ENCODE measurements at places on chromosomes 11 and 22. TPM values are rescaled to one million over a fixed set of nuclear protein-coding genes. Genes with fewer than 3 reads are reported as not detected.

Gene OR52H1
- not detected for total RNA-seq

Gene CCDC82
- 36.0 TPM for total RNA-seq

Gene SAA4
- total RNA-seq, result not detected

Gene LRP4
- not detected for total RNA-seq

DNA sequence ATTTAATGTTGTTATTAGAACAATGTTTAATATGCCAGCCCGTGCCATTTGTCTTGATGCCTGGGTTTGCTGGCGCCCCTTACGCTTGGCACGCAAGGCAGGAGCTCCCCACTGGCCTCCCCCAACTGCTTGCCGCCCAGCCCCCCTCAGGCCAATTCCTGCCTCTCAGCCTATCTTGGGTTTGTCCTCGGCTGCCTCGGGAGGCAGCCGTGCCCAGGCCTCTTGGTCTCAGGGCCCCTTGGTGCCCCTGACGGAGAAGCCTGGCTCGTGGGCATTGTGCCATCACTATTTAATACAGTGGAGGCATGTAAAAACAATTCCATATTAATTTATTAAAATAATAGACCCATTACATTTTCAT lies 119.8 kb downstream of the KCNQ1OT1 start:
- H3K4me3 ChIP-seq, result no peak overlapping the region
- no peak for DNase-seq
- H3K27me3 ChIP-seq, result no peaks in the 10 kb centered on the region
- H3K36me3 ChIP-seq, result no peaks in the 10 kb centered on the region

GRCh38 chr22:44555046-44555445 lies 57.0 kb upstream of the RTL6 start:
- no peak overlapping the region for H3K4me3 ChIP-seq
- no peaks in the 10 kb centered on the region for H3K36me3 ChIP-seq
- no peak overlapping the region for H3K27ac ChIP-seq
- H3K4me1 ChIP-seq, result no peaks in the 10 kb centered on the region
- H3K27me3 ChIP-seq, result peaks cover 15% of the 10 kb centered on the region

DNA sequence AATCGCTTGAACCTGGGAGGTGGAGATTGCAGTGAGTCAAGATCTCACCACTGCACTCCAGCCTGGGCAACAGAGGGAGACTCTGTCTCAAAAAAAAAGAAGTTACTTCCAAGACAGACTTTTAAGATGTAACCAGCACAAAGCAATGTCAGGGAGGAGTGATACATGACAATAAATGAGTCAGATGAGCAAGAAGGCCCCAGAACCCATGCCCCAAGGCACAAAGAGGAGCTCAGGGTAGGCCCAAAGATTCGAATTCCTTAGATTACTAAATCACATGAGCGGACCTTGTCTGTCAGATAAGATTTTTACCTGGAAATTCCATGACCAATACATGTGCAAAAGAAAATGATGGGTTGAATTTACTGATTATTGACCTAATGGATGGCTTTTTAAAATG lies 10.5 kb upstream of the JHY start:
- no peaks in the 10 kb centered on the region for H3K27me3 ChIP-seq
- DNase-seq, result no peak
- peaks cover 58% of the 10 kb centered on the region for H3K36me3 ChIP-seq
- peaks cover 1% of the 10 kb centered on the region for H3K4me1 ChIP-seq

GRCh38 chr11:8359521-8359920 lies 95.8 kb upstream of the LMO1 start:
- H3K4me3 ChIP-seq, result no peak overlapping the region
- H3K27me3 ChIP-seq, result peaks cover 10% of the 10 kb centered on the region
- H3K27ac ChIP-seq, result no peak overlapping the region
- H3K4me1 ChIP-seq, result peaks cover 5% of the 10 kb centered on the region

- H3K27ac ChIP-seq, result no peak overlapping the region
- peaks cover 26% of the 10 kb centered on the region for H3K27me3 ChIP-seq
- H3K36me3 ChIP-seq, result no peaks in the 10 kb centered on the region
These were observed 114.0 kb downstream of the ZNF280B start for GRCh38 chr22:22394591-22394990.
